ENCODE measurements at places on chromosomes 1 and 21.

GRCh38 chr1:36751525-36751924 is 268.8 kb upstream of the CSF3R start:
- H3K27ac ChIP-seq: no peak overlapping the region
- peaks cover 7% of the 10 kb centered on the region for H3K4me1 ChIP-seq
- DNase-seq: no peak
- no peak overlapping the region for H3K4me3 ChIP-seq

DNA sequence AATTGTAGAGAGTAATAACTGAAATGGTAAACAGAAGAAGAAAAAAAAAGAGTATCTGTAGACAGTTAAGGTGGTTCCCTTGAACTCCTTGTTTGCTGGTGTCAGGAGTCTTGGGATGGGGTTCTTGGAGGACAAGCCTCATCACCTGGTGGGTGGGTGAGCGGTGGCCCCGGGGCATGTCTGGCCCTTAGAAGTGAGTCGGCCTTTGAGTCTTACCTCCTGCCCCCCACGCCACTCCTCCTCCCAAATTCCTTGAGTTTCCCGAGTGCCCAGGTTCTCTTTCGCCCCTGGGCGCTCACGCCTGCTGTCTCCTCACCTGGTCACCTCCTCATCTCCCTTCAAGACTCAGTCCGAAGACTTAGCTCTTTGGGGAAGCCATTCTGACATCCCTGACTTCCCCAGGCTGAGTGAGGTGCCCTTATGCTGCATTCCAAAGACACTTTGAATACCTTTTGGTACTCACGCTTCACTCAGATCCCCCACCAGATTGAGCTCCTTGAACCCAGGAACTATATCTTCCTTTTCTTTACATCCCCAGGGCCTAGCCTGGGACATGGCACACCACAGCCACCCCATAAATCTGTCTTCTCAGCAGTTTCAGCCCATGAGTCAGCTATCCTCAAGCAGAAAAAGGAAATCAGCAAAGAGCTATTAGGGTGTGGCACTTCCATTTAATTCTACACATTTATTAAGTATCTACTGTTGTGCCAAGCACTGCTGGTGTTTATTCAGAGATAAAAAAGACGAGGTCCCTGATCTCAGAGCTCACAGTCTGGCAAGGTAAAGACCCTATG is 13.5 kb upstream of the IKBKE start:
- peaks cover 9% of the 10 kb centered on the region for H3K4me1 ChIP-seq
- H3K36me3 ChIP-seq: peaks cover 49% of the 10 kb centered on the region
- H3K27ac ChIP-seq: no peak overlapping the region
- no peak overlapping the region for H3K4me3 ChIP-seq
- H3K27me3 ChIP-seq: no peaks in the 10 kb centered on the region

GRCh38 chr1:205668951-205669340 is 11.4 kb downstream of the SLC45A3 start:
- no peak overlapping the region for H3K4me3 ChIP-seq
- DNase-seq: no peak
- H3K36me3 ChIP-seq: no peaks in the 10 kb centered on the region
- H3K27ac ChIP-seq: peak overlapping the region; percentile 47

DNA sequence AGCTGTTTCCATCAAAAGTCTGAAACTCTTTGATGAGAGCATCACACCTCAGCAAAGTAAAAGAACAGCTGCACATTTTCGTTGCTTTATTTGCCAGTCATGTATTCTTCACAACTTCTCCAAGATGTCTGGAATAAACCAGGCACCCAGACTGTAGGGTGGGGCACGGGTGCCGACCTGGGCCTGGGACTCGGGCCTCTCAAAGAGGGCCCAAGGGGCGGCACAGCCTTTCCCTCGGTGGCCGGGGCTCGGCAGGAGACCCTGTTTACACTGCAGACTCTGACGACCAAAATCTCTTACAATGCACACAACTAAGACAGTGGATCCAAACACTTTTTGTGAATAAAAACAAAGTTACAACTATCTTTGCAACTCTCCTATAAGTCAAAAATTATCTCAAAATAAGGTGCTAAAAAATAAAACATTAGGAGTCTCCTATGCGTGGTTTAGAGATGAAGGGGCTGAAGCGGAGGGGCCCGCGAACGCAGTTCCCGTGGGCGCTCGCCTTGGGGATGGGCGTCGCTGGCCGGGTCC is 696 bp downstream of the LSS start:
- peak overlapping the region; percentile 45 for H3K27ac ChIP-seq
- peak; percentile 10 for DNase-seq
- peaks cover 11% of the 10 kb centered on the region for H3K36me3 ChIP-seq
- H3K27me3 ChIP-seq: no peaks in the 10 kb centered on the region
- peaks cover 38% of the 10 kb centered on the region for H3K4me1 ChIP-seq

GRCh38 chr21:37915941-37916309 is 332 bp downstream of the KCNJ6 start:
- no peaks in the 10 kb centered on the region for H3K36me3 ChIP-seq
- H3K27me3 ChIP-seq: peaks cover 17% of the 10 kb centered on the region
- peaks cover 30% of the 10 kb centered on the region for H3K4me1 ChIP-seq
- peak overlapping the region; percentile 55 for H3K4me3 ChIP-seq
- peak overlapping the region; percentile 40 for H3K27ac ChIP-seq

DNA sequence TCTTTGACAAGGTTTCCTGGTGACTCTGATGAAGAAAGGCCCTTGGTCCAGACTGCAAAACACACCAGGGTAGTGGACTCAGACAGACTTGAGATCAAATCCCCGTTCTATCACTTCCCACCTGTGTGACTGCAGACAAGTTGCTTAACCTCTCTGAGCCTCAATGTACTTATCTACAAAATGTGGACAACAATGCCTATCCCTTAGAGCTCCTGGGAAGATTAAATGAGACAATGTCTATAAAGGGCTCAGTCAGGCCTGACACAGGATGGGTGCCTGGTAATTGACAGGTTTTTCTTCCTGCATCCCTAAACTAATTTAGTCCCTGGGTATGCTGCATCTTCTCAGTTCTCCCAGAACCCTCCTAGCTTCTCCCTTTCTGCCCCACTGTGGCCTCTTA is 37.9 kb upstream of the ZBTB40 start:
- peaks cover 22% of the 10 kb centered on the region for H3K4me1 ChIP-seq
- H3K4me3 ChIP-seq: no peak overlapping the region
- no peaks in the 10 kb centered on the region for H3K27me3 ChIP-seq

DNA sequence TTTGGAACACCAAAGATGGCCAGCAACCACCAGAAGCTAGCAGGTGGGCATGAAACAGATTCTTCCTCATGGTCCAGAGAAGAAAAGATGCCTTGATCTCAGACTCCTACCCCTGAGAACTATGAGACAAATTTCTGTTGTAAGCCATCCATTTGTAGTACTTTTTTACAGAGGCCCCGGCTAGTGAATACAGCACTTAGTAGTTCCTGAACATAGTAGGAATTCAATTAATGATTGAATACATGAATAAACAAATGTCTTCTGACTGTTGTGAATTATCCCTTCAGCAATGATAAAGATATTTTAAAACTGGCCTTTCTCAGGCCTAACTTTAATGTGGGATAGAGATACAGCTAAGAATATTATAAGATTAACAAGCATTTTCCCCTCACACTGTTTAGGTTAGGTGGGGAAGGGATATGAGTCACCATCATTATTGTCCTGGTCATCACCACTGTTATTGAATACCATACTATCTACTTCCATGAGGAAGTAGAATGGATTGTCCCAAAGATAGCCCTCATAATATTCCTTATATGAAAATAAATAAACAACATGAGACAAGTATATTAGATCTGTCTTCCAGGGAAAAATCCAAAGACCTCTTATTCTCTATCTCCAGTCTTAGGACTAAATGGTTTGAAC is 51.4 kb downstream of the ADCY10 start:
- H3K4me1 ChIP-seq: no peaks in the 10 kb centered on the region
- H3K27me3 ChIP-seq: no peaks in the 10 kb centered on the region
- no peak overlapping the region for H3K27ac ChIP-seq
- H3K36me3 ChIP-seq: no peaks in the 10 kb centered on the region
- no peak for DNase-seq
- H3K4me3 ChIP-seq: no peak overlapping the region

DNA sequence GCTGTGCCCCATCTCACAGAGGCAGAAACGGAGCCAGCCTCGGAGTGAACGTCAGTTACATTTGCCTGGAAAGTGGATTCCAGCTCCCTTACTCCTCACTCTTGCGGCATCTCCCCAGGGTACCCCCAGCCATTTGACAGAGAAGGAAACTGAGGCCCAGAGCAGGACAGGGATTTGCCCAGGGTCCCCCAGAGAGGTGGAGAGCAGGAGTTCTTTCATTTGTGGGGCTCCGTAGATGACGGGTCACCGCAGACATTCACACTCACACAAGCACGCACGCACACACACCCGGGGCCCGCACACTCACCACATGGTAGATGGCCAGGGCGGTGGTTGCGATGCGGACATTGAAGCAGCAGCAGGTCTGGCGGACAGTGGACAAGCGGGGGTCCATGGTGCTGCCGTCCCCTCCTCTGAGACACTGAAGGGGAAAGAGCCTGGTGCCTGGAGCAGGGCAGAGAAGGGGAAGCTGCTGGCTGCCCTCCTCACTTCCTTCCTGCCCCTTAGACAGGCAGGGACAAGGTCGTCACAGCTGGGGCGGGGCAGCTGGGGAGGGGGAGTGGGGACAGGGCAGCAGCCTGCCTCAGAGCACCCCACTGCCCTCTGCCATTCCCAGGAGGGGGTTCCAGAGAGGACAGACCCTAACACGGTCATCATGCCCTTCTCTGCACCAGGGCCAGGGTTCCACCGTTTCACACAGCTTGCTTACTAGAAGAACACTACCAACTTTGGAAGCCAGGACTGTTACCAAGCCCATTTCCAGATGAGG is at the start of gene LAPTM5:
TSS of gene LAPTM5 (minus strand) at position 423 of the 769 bp plus-strand sequence. CDS start at position 394, 29 bp downstream.
- peak within 1 kb of the TSS; percentile 63 for H3K27ac ChIP-seq
- H3K36me3 ChIP-seq: no peaks in the 10 kb centered on the region
- peaks cover 32% of the 10 kb centered on the region for H3K4me1 ChIP-seq
- H3K4me3 ChIP-seq: peak within 1 kb of the TSS; percentile 7

DNA sequence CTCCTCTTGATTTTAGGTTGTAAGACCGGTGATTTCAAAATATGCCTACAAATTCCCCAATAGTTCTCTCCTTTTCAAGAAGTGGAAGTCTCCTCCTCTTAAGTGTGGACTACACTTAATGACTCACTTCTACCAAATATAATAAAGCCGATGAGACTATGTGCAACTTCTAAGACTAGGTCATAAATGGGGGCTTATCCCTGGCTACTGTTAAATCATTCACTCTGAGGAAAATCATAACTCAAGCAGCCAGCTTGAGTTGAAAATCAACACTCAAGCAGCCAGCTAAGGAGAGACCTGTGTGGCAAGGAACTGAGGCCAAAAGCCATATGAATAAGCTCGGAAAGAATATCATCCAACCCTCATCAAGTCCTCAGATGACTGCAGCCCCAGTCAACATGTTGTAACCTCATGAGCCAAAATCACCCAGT is 49.6 kb upstream of the PSMG1 start:
- no peaks in the 10 kb centered on the region for H3K27me3 ChIP-seq
- no peak overlapping the region for H3K27ac ChIP-seq
- DNase-seq: no peak
